ENCODE measurements at places on chromosomes 1 and 21.

GRCh38 chr1:25096307-25097150, 135.8 kb downstream of the SYF2 start:
- DNase-seq = no peak

GRCh38 chr1:220775240-220775853, 11.4 kb upstream of the MTARC1 start:
- DNase-seq = no peak

- DNase-seq = no peak
These were observed 242.2 kb downstream of the PTPRC start for GRCh38 chr1:198880818-198881597.

- no peak for DNase-seq
These were observed 181.0 kb downstream of the FOXD2 start for GRCh38 chr1:47618830-47619229.

DNA sequence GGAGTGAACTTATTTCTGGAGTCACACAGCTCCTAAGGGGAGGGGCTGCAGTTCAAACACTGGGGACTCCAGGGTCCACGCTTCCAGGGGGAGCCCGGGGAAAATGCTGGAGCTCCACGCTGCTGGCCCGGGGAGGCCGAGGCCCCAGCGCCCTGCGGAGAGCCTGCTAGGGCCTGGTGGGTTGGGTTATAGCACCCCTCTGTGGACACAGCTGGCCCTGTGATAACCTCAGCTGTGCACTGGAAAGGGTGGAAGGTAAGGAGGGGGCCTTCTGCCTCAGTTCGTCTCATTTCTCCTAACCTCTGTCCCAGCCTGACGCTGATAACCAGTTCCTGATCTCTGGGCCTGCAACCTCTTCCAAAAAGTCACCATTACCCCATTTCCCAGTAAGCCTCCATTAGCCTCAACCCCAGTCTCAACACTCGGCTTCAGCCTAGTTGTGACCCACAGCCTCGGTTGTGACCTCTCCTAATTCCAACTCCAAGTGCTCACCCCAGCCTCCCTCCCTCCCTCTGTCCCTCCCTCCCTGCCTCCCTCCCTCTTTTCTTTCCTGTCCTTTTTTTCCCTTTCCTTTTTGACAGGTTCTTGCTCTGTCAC, 7.1 kb downstream of the NBL1 start:
- no peak for DNase-seq

GRCh38 chr1:110344152-110344551, 5.0 kb downstream of the RBM15 start:
- DNase-seq = no peak

DNA sequence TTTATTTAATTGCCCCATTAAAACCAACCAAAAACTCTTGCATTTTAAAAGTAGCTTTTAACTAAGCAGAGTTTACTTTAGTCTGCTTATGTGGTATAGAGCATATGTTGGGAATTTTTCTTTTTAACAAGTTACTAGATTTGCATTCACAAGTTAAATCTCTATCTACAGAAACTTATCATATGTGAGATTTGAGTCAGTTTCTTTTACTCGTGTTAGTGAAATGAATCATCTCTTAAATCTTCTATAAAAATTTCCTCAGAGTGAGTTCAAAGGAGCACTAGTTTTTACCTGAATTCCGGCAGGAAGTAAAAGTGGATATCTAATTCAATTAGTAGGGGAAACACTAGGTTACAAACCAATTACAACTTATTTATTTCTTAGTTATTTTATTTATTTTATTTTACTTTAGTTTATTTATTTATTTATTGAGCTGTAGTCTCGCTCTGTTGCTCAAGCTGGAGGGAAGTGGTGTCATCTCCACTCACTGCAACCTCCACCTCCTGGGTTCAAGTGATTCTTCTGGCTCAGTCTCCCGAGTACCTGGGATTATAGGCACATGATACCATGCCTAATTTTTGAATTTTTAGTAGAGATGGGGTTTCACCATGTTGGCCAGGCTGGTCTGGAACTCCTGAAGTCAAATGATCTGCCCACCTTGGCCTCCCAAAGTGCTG, 1609.6 kb upstream of the B3GALT2 start:
- no peak for DNase-seq

DNA sequence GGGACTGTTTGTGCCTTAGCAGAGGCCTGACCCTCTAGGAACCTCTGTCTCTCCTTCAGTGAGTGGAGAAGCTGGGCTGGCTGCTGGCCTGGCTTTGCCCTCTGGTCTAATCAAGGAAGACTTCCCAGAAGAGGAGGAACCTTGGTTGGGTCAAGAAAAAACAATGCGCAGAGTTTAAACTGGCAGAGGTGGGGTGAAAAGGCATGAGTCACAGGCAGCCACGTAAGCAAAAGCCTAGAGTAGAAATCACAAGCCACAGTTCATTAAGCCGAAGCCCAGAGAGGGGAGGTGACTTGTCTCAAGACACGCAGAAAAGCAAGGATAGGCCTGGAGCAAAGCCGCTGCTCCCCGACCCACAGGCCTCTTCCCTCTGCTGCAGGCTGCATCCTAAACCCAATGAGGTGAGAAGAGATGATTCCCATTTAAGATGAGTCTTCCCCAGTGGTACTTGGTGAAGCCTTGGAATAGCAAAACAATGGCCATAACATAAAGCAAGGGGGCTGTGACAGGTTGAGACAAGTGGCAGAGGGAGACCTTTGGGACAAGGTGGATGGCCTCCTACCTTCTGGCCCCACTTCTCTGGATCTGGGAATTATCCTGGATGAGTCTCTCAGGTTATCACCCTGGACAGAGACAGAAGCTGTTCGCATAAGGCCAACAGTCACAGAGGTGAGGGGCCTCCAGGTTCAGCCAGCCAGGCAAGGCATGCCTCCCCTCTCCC, 7.7 kb downstream of the PDZK1IP1 start:
- DNase-seq = no peak

DNA sequence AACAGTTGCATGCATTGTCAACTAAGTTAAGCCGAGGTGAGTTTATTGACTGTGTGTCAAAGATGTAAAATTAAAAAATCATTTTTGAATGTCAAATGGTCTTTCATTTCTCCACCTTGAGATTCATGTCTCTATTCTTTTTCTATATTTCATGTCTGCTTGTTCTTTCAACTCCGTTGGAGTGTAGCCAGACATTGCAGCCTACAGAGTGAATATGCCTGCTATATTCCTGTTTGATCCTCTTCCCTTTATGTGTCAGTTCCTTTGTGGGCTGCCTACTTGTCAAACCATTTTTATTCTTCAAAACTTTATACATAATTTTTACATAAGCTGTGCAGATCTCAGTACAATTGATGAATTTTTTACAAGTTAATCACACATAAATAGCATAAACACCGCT, 1325.8 kb upstream of the PRMT6 start:
- DNase-seq = no peak
